ENCODE measurements at places on chromosomes 4 and X.
A peak's percentile ranks its signal among the peaks of the same experiment; 100 is the strongest.

DNA sequence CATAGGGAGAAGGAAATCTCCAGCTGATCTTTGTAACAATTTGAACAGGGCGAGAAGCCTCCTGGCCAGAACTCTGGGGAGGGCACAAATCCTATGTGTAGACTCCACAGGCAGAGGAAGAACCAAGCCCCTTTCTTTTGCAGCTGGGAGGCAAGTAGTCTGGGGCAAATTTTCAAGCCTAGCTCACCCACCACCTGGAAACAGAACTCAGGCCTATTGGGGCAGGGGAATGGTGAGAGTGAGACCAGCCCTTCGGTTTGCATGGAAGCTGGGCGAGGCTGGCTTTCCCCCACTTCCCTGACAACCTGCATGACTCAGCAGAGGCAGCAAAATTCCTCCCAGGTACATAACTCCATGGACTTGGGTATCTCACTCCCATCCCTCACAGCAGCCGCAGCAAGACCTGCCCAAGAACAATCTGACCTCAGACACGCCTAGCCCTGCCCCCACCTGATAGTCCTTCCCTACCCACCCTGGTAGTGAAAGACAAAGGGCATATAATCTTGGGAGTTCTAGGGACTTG is 138.2 kb downstream of the EMCN start:
- no peak for DNase-seq

DNA sequence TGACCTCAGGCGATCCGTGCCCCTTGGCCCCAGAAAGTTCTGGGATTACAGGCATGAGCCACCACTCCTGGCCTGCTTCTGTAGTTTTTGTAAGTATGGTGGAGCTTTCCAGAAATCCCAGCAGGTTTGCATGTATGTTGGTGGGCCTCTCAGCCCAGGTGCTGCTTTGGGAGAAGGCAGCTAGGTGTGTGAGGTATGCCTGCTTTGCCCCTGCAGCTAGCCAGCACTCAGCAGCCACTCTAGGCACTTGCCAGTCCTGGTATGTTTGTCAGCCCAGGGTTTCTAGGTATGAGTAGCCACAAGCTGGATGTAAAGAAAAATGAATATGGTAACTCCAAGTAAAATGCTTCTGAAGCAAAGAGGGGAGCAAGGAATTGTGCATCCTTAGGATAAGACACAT is 8.9 kb downstream of the SNX25 start:
- DNase-seq = no peak

DNA sequence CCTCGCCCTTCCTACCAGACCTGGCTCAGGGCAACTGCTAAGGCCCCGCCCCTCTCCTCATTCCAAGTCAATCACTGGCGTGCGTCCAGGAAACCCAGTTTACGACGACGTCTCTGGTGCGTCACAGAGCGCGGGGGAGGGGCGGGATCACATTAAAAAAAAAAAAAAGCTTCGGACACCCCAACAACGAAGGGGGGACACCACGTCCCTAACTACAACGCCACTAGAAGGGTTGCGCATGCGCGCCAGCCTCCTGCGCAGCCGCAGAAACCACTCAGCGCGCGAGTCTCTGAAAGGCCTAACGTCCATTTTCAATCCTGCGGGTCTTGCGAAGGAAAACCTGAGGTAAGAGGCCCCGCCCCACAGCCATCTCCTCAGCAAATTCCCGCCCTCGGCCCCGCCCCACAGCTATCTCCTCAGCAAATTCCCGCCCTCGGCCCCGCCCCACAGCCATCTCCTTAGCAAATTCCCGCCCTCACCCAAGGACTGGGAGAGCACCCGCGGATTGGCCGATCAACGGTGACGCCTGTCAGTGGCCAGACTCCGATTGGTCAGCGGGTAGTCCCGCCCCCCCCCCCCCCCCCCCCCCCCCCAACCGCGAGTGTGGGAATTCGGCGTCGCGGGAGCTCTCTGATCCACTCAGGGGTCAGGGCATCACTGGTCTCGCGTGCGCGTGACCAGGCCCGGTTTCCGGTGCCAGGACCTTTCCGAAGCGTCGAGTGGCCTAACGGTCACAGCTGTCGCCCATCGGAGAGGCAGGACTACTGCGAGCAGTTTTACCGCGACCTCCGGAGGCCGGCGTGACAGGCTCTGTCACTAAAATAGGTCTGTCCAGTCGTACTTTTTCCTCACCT is at the start of gene SCML1:
Gene SCML1, plus strand, starts transcription at position 638 of the 854 bp plus-strand sequence. CDS start 6,694 bp downstream, outside the sequence.
- peak; percentile 95 for DNase-seq

DNA sequence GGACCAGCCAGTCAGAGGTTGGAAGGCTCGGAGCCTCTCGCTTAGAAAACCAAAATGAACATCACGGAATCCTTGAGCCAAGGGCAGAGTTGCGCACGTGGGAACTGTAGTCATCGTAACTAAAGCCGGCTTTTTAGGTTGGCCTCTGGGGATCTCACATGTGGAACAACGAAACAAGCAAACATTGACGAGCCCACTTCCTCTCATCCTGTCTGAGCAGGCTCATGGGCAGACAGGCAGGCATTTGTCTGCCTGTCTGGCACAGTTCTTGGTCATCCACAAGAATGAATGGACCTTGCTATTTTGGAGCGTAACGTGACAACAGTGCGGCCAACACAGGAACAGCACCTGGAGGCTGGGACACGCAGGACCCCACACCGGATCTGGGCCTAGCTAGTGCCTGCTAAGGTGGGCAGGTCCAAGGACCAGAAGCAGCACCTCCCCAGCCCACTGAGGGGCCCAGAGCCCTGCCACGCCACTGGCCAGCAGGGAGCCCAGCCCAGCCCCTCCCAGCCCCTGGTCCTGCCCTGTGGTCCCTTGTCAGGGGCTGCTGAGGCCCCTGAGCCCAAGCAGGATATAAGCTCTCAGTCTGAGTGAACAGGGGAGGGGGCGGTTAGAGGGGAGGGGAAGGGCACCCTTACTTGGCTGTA is 9.2 kb upstream of the TREX2 start:
- no peak for DNase-seq

Data from nucleus accumbens (tissue), 56 donors.